Ureter (tissue), 1 donor: ENCODE measurements at places on chromosomes 5 and 9. TPM values are rescaled to one million over a fixed set of nuclear protein-coding genes. Genes with fewer than 3 reads are reported as not detected.

- no peak for DNase-seq
These were observed 163.7 kb downstream of the ALDH1A1 start for GRCh38 chr9:72788966-72789735.

GRCh38 chr9:130128733-130129431, 43.3 kb upstream of the NCS1 start:
- DNase-seq = peak; percentile 61

- no peak for DNase-seq
These were observed 90.0 kb upstream of the CTSL start for GRCh38 chr9:87635656-87636501.

DNA sequence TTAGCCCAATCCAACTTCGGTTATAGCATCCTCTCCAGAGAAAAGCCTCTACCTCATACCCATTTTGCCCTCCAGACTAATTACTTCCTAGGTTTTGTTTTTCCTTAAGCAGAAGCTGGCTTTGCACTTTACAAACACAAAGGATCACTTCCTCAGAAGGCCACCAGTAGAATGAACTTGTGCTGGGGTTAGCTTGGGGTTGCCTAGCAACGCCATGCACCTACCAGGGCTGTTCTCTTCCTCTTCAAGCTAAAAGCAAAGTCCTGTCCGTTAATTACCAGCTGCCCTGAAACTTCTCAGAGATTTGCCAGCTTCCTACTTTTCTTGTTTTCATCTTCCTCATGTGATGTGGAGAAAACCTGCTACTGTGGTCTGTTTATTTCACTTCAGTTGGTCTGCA, 132.0 kb upstream of the WWC1 start:
- no peak for DNase-seq

DNA sequence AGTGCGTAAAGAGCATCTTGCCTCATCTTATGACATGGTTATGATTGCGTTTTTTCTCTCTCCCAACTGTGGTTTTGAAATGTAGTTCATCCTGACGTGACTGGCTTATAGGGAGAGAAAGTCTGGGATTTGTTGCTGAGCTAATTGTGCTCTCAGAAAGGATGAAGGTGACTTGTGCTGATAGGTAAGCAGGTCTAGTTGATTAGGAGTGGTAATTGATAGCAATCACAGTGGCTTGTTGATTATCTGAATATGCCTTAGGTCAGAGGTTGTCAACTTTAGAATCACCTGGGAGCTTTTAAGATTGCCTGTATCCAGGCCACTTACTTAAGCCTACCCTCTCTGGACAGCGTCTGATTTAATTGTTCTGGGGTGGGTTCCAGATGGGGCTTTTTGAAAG, 117.8 kb downstream of the TLE4 start:
- no peak for DNase-seq

The DBH gene
- not detected for total RNA-seq

DNA sequence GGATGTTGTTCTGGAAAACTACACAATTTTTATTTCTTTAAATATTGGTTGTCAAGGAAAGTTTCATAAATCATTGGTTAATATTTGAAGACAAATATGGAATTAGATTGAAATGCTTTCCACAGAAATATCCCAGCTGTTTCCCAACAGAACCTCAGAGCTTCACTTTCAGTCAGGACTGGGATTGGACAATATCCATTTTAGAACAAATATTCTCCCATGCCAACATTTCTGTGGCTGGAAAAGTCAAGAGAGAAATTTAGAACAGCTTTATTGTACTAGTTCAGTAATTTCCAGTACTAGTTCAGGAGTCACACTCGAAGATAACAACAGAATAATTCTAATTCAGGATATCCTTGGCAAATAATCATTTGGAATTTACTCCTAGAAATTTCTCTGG, 116.1 kb upstream of the TUT7 start:
- no peak for DNase-seq

- DNase-seq = no peak
These were observed 4.3 kb upstream of the AHRR start for GRCh38 chr5:317086-317811.

The TTLL11 gene
- total RNA-seq = 10.9 TPM

- DNase-seq = no peak
These were observed 139.4 kb upstream of the CDKN2B start for GRCh38 chr9:22148528-22148875.

- no peak for DNase-seq
These were observed 205.0 kb downstream of the DOCK8 start for GRCh38 chr9:419571-420171.

- no peak for DNase-seq
These were observed 21.6 kb upstream of the PIP5K1B start for GRCh38 chr9:68683433-68683832.

DNA sequence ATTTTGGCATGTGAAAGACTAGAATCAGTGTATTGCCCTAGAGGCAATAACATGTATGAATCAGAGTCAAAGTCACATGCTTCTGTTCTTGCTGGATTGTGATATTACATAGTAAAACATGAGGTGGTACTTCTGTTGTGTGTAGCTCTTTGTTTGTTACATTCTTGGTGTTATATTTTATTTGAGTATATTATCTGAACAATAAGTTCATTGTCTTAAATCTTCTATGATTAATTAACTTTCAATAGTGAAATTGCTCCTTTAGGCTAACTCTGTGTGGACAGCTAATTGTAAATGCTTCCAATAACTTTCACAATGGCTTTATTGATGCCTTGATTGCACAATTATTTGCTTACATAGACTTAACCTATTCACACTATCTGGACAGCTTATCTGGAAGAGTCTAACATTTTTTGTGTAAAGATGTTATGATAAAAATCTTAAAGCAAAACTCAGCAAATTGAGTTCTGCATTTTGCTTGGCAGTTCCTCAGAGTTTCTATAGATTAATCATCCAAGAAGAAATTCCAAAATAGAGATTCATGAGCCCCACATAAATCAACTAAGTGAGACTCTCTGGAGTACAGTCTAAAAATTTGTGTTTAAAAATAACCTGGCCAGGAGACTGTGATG, 239.6 kb upstream of the TUSC1 start:
- DNase-seq = no peak

DNA sequence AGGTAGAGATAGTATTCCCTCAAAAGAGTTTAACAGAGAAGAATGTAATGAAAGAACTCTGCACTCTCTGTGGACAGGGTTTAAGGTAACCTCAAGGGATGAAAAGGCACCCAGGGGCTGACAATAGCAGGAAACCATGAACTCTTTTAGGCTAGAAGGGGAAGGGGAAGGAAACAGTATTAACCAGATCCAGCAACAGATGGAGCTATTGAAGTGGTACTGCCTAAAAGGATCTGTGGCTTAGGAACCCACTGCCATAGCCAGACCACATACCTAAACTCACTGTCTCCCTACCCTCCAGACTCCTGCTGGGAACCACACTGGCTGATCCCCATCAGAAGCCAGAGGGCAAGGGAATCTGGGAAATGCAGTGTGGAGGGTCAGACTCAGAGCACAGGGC, 35.5 kb downstream of the PLGRKT start:
- no peak for DNase-seq

DNA sequence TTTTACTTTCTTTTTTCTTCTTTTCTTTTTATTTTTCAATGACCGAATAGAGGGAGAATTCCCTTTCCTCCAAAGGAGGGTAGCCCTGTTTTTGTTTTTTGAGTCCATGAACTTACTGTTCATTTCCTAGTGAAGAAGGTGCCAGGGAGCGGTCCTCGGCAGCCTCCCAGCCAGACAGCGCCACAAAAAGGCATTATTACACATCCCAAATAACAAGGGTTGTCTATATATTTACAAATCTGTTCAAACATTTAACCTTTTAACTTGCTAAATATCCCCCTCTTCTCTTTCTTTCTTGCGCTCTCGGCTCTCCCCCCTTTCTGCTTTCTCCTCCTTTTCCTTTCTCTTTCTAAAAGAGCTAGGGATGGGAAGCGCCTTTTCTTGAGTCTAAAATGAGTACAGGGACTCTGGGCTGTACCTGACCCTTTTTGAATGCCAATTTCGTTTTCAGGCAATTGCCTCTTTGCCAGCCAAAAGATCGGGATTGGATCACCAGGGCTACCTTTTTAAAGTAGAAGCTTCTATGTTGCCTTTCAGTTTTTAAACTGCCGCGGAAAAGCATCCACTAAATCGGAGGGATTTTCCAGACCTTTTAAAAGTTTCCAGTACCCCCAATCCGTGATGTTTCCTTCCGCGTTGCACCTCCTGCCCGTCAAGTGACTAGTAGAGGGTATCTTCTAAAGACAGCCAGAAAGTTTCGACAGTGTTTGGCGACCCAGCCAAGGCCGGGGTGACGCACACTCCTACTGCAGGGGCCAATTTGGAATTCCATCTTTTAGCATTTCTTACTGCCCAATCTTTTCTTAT, 125.6 kb downstream of the TMEM161B start:
- DNase-seq = no peak

The PCDHB6 gene
- total RNA-seq = 1.6 TPM

- DNase-seq = no peak
These were observed 2.5 kb downstream of the CAST start for GRCh38 chr5:96664669-96665068.

DNA sequence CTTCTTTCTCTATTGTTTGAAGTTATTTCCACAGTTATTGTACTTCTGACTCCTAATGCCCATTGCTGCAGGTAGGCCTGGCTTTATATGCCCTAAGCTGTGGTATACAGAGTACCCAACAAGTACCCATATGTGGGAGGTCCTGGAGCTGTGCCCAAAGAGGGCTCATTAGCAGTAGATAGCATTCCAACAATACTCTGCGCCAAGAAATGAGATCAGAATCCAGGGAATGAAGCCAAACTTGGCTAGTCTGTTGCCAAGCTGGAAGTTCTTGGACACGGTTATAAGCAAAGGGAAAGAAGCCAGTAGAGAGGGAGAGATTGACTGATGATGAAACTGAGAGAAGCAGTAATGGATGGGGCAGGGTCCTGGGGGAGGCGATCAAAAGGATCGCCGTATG, 29.7 kb upstream of the FAM169A start:
- DNase-seq = peak; percentile 49

GRCh38 chr5:133234273-133234672, 182.5 kb downstream of the HSPA4 start:
- no peak for DNase-seq

GRCh38 chr9:35518225-35518821, 28.4 kb downstream of the RUSC2 start:
- no peak for DNase-seq

- DNase-seq = no peak
These were observed 403.2 kb downstream of the KIF4B start for GRCh38 chr5:155416765-155417164.

The CDC25C gene
- not detected for total RNA-seq

DNA sequence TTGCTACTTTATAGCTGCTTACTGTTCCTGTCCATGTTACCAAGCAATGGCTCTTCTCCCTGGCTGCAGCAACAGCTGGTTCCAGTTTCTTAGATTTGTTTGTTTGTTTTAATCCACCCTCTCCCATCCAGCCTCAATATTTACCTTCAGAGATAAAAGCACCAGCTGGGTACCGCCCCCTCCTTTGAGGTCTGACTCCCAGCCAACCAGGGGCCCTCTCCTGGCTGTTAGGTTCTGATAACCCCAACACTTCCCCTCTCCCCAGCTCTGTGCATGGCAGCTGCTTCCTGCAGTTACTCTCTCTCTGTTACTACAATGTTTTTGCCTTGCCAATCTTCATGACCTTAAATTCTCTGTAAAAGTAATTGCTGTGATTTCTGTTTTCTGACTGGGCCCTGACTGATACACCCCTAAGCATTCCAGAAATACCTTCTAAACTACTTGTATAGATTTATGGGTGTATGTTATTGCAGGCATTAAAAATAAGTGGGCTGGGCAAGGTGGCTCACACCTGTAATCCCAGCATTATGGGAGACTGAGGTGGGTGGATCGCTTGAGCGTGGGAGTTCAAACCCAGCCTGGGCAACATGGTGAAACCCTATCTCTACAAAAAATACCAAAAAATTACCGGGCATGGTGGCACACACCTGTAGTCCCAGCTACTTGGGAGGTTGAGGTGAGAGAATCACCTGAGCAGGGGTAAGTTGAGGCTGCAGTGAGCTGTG, 2.6 kb upstream of the GCNT1 start:
- no peak for DNase-seq

GRCh38 chr5:112025757-112026156, 268.8 kb upstream of the NREP start:
- no peak for DNase-seq

- peak; percentile 49 for DNase-seq
These were observed 66.0 kb downstream of the FRMD3 start for GRCh38 chr9:83472221-83472665.

The ADAMTS13 gene
- total RNA-seq = 3.5 TPM

DNA sequence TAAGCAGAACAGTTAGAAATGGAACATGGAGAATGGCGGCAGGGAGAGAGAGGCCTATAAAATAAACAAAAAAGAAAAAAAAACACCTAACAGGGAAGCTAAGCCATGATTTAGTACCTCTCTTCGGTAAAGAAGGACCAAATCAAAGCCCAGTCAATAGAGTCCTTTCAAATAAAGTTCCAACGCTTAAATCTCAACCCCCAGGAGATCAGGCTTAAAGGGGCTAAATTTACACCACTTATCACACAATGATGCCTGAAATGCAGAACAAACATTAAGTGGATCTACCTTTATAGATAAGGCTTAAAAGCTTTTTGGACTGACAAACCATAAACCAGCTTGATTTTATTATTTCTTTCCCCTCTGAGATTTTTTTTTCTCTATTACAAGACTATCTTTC, 66.3 kb downstream of the PRELID2 start:
- no peak for DNase-seq

The GRIN3A gene
- total RNA-seq = 0.05 TPM

GRCh38 chr5:167720259-167720658, 571.2 kb upstream of the WWC1 start:
- DNase-seq = no peak

DNA sequence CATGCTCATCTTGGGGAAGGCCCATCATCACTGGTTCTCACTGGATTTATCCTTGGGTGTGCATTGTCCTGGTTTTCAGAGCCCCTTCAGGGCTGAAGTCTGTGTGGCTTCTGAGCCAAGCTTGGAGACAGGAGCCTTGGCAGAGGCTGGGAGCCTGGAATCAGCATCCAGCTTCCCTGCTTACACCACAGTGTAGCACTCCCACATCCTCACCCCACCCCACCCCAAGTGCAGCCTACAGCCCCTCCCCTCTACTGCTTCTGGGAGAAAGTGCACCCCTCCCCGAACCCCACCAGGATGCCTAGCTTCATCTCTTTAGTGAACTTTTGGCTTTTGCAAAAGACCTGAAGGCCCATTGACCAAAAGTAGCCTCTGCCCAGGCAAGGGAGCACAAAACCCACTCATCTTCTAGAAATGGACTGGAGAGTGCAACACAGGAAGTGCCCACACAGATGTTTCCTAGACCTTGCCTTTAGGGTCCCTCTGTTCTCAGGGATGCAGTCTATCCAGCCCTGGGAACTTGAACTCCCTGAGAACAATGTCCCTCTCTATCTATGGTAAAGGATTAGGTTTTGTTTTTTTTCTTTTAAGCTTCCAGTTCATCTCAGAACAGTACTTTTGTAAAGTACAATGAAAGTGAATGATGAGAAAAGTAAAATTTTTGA, 189.7 kb downstream of the PALM2AKAP2 start:
- DNase-seq = no peak

The PCDHGB3 gene
- total RNA-seq = 3.2 TPM

The TMEM171 gene
- 2.4 TPM for total RNA-seq

The C1QTNF3 gene
- 12.7 TPM for total RNA-seq
